GM04504 (cell line): ENCODE measurements at places on chromosomes 3 and 15.

DNA sequence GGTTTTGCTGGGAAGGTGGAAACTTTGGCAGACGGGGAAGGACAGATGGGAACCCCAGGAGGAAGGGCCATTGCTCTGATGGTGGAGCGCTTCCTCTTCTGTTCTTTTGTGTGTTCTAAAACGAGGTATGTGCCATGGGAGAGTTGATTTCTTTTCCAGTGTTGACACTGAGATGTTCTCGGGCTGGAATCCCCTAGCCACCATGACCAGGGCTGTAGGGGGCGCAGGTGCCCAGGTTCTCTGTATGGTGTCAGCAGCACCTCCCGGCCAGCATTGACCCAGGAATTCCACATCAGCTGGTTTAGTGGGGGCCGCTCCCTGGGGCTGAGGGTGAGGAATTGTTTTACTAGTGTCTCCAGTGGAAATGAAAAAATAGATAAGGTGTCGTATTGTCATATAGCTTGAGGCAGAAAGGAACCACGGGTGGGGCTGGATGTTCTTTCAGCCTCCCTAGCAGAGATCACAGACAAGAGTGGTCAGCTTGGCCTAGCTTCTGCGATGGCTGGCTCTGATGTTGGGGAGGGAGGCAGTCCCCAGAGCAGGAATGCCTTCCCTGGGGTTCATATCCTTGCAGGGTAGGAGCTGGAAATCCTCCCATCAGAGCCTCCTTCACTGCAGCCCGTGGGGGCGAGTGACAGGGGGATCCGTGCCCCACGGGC is 34.2 kb upstream of the ACAD9 start:
- no peak for DNase-seq

- no peak for DNase-seq
Observed at GRCh38 chr3:175335229-175335628, 476.1 kb downstream of the NAALADL2 start.

GRCh38 chr15:57306161-57306943 is 70.0 kb upstream of the CGNL1 start:
- peak; percentile 41 for DNase-seq

DNA sequence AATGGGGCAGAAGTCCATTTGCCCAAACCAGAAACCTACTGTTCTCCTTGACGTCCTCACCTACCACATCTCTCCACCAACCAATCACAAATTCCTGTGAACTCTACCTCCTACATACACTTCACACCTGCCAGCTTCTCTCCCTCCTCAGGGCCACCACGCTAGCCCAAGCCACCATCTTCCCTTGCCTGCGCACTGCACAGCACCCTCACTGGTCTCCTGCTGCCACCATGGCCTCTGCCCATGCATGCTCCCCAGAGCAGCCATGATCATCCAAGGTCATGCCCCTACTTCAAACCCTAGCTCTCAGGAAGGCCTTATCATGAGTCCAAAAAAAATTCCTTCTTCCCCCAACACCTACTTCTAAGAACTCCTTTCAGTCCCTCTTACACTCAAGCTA is 1.1 kb upstream of the EPHB3 start:
- DNase-seq, result no peak

DNA sequence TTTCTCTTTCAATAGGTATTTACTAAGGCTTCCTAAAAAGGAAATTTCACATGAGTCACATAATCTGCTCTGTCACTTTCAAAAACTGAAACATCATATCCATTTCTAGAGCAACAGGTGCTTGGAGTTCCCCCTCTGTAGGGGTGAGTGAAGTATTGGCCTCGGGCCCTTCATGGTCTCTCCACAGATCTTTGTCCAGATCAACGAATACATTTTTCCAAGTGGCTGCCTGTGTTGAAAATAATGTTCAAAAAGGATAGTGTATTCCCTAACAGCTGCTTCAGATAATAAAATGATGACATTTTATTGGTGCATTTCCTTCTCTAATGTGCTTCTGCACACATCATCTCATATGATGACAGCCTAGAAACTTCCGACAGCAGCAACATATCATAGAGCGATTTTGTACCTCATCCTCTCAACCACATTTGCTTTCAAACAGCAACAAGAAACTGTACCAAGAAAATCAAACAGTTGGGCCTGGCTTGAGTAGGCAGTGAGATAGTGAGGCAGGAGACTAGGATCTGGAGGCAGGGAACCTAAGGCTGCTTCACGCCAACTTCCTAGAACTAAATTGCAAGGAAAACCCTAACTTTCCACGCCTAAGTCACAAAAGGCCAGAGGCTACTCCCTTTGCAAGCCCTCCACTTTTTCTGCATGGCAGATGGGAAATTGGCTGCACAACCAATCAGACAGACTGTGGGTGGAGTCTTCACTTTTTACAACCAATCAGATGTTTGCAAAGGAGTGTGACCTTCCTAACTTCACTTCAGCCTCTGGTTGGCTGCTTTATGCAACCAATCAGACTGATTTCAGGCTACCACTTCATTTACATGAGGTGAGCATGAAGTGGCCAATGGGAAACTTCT is 340.2 kb downstream of the LRRC3B start:
- DNase-seq, result no peak

- DNase-seq, result no peak
Observed at GRCh38 chr3:143081365-143081764, 38.2 kb upstream of the CHST2 start.

DNA sequence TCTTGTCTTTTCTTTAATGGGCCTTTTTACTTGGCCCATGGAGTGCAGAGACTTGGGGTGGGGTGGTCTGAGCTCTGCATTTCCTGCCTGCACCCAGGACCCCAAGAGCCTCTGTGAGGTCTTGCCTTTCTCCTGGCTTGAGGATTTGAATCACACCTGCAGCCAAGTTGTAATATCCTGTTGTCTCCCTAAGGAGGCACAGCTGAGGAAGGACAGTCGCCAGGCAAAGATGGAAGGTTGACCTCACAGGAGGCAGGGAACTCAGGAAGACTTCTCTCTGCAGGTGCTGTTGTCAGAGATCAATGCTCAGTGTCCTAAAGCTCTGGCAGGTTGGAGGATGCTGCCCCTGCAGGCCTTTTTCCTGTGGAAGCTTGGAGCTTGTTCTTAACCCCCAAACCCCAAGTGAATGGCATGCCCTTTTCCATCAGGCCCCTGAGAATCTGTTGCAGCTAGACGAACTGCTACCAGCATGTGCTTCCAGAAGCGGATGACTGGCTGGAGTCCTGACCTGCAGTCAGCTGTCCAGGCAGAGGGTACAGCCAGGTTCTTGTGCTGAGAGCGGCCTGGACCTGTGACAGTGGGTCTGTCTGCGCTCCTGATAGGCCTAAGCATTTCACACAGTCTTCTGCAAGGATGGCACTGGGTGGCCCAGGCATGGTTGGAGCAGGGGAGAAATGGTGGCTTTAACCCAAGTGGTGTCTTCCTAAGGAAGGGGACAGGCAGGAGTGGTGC is 120.0 kb downstream of the EEFSEC start:
- no peak for DNase-seq

DNA sequence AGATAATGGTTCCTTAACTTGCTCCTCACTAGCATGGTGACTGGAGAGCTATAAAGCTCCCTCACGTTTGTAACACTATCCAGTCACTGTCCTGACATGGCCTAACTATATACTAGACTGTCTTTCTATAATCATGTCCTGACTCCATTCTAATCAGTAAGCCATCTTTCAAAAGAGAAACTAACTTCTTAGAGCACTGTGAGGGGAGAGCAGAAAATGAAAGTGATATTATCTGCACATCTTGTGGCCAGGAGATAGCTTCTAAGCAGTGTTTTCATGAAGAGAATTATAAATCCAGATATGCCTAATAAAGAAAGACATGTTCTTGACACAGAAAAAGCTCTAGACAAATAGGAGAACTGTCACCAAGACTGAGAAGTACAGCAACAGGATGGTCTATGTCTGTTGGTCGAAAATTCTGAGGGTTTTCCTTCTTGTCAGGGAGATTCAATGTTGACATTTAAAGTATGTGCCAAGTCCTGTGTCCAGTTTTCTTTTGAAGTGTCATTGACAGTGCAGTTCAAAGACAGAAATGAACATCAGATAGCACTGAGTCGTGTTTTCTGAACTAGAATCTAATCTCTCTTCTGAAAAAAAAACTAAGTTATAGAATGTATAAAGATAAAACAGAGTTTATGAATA is 230.6 kb upstream of the PEX5L start:
- DNase-seq, result no peak
